Neural progenitor cell (in vitro differentiated cells): ENCODE measurements at places on chromosomes 7 and 10. TPM values are rescaled to one million over a fixed set of nuclear protein-coding genes. Genes with fewer than 3 reads are reported as not detected.

ADIRF gene
- not detected in 2 replicates for total RNA-seq

GPR37 gene
- 0.21 and 0.43 TPM in 2 replicates for total RNA-seq

SUN3 gene
- total RNA-seq = not detected in 2 replicates

MYO3A gene
- total RNA-seq = 0.09 and 0.46 TPM in 2 replicates

CYP26C1 gene
- 0.04 and 0.22 TPM in 2 replicates for total RNA-seq

ASB13 gene
- total RNA-seq = 15.0 and 18.1 TPM in 2 replicates

PIP gene
- not detected in 2 replicates for total RNA-seq

- no peak for DNase-seq
Observed at GRCh38 chr10:80443531-80443974, 10.6 kb upstream of the TSPAN14 start.

DNA sequence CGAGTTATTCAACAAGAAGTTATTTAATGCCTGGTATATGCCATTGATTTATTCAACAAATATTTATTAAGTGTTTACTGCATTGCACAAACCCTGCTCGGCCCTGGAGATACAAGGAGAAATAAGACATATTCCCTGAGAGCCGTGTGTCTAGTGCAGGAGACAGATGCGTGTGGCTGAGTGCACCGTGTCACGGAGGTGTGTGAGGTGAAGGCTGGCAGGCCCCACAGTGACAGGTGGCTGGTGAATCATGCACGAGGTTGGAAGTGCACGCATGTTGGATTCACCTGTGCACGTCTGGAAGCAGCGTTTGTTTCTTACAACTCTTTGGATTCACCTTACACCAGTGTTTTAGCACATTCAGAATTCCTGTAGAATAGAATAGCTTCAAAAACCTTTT is 136.6 kb upstream of the SHH start:
- DNase-seq = no peak

DNA sequence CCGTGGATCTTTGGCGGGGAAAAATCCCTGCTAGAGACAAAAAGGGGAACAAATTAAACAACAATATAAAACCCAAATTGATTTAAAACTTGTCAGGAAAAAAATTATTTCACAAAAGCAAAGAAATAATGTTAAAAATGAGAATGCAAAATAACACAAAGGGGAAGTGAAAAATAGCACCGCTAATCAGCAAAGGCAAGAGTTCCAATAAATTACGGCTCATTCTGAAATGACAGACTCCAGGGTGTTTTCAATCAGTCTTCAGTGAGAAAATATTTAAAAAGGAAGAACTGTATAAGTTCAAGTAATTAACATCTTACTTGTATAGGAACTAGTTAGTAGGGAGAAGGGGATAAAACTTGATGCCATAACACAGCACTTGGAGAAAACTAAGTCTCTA is 336.8 kb downstream of the LRRTM3 start:
- DNase-seq = no peak

GRCh38 chr10:121503587-121504051 is 94.6 kb downstream of the FGFR2 start:
- DNase-seq = no peak

- DNase-seq = no peak
Observed at GRCh38 chr7:25181532-25181931, 46.8 kb downstream of the NPVF start.

- DNase-seq = no peak
Observed at GRCh38 chr7:129721068-129721467, 109.5 kb downstream of the NRF1 start.
